Daoy (cell line): ENCODE measurements at places on chromosomes 12 and 14. TPM values are rescaled to one million over a fixed set of nuclear protein-coding genes. Genes with fewer than 3 reads are reported as not detected.

SIX4 gene
- total RNA-seq = 13.9 and 20.6 TPM in 2 replicates

OAS1 gene
- 5.1 and 6.1 TPM in 2 replicates for total RNA-seq

IQSEC3 gene
- total RNA-seq = 0.06 and 0.15 TPM in 2 replicates

RTRAF gene
- total RNA-seq = 199 and 233 TPM in 2 replicates

KRT78 gene
- 1.2 TPM in 1 of 2 replicates, not detected in the other for total RNA-seq

CDCA3 gene
- 107 TPM in 2 replicates for total RNA-seq

ESPL1 gene
- total RNA-seq = 29.0 and 31.6 TPM in 2 replicates

FKBP11 gene
- total RNA-seq = 7.0 and 28.0 TPM in 2 replicates

KRT8 gene
- total RNA-seq = 107 and 111 TPM in 2 replicates

CD163L1 gene
- total RNA-seq = 2.9 and 21.4 TPM in 2 replicates

TAS2R13 gene
- total RNA-seq = 0.29 TPM in 1 of 2 replicates, not detected in the other

RIPK3 gene
- not detected in 2 replicates for total RNA-seq

PLEKHA5 gene
- 15.3 and 19.9 TPM in 2 replicates for total RNA-seq

RAB5B gene
- total RNA-seq = 22.7 and 31.7 TPM in 2 replicates

CHST11 gene
- 28.8 and 37.8 TPM in 2 replicates for total RNA-seq

C3AR1 gene
- total RNA-seq = 0.40 and 0.57 TPM in 2 replicates

MYO1H gene
- not detected in 2 replicates for total RNA-seq

PZP gene
- not detected in 2 replicates for total RNA-seq

CNTN1 gene
- 0.06 TPM in 2 replicates for total RNA-seq

LGMN gene
- 66.5 and 92.5 TPM in 2 replicates for total RNA-seq

ABCC9 gene
- 0.03 and 0.06 TPM in 2 replicates for total RNA-seq

CHGA gene
- not detected in 2 replicates for total RNA-seq

SLC41A2 gene
- total RNA-seq = 55.5 and 80.7 TPM in 2 replicates

ZDHHC22 gene
- not detected in 2 replicates for total RNA-seq

CCDC175 gene
- total RNA-seq = 0.12 TPM in 1 of 2 replicates, not detected in the other

BEST3 gene
- total RNA-seq = 0.29 TPM in 1 of 2 replicates, not detected in the other
